ENCODE measurements at places on chromosomes 1 and 21. TPM values are rescaled to one million over a fixed set of nuclear protein-coding genes. Genes with fewer than 3 reads are reported as not detected.

OPTC gene
- not detected for total RNA-seq

TSSK3 gene
- 0.60 TPM for total RNA-seq

PEX11B gene
- 33.8 TPM for total RNA-seq

HSD11B1 gene
- total RNA-seq: 0.36 TPM

RAB7B gene
- not detected for total RNA-seq

LCA5L gene
- total RNA-seq: 0.27 TPM
